Activated CD8-positive, alpha-beta T cell treated with anti-CD3 and anti-CD28 coated beads for 36 hours (primary cell): ENCODE measurements at places on chromosomes 7 and 10. TPM values are rescaled to one million over a fixed set of nuclear protein-coding genes. Genes with fewer than 3 reads are reported as not detected.

The ATOH7 gene
- not detected for total RNA-seq

The DNAJC9 gene
- 40.9 TPM for total RNA-seq

DNA sequence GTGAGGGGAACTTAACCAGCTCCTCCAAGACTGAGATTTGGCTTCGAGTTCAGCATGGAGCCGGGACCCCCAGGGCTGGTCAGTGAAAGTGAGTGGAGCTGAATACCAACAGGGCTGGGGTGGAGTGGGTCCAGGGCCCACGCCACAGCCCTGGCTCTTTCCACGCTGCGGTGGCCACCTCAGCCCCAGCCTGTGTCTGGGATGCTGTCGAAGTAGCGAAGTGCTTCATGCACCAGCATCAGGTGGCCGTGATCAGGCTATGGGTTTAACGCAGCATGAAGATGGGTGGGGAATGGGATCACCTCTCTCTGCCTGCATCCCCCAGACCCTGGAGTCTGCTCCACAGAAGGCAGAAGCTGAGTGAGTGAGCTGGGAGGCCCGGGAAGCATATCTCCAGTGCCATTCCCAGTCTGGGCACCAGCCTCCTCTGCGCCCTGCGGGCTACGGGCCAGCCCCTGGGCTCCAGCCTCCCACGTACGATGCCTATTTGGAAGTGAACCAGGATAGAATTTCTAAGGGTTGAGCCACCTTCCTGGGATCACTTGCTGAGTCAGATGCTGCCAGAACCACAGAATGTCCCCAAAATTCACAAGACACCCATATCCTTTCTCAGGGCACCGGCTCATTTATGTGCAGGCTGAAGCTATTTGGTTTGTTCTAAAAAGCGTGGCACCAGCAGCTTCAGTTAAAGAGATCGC lies 131.1 kb upstream of the CHST15 start:
- DNase-seq, result no peak

- no peak for DNase-seq
Observed at GRCh38 chr10:118264838-118265470, 77.2 kb downstream of the FAM204A start.

- DNase-seq, result no peak
Observed at GRCh38 chr7:93148727-93149126, 542 bp upstream of the SAMD9L start.

GRCh38 chr7:17722798-17723197 lies 217.5 kb downstream of the SNX13 start:
- DNase-seq, result no peak

DNA sequence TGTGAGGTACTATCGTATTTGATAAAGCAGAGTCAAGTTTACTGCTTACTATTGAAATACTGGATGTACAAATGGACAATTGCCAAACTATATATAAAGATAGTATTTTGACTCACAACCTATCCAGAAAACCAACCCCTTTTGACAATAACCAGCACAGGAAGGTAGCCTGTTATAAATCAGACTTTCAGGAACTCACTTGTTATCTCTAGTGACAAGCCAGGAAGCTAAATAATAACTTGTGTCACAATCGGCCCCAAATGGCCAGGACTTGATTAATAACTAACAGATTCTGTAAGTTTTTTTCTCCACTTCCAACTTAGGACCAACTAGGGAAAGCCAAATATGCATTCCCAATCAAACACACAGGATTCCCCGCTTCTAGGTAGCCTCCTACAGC lies 38.8 kb upstream of the SLC35G1 start:
- no peak for DNase-seq

DNA sequence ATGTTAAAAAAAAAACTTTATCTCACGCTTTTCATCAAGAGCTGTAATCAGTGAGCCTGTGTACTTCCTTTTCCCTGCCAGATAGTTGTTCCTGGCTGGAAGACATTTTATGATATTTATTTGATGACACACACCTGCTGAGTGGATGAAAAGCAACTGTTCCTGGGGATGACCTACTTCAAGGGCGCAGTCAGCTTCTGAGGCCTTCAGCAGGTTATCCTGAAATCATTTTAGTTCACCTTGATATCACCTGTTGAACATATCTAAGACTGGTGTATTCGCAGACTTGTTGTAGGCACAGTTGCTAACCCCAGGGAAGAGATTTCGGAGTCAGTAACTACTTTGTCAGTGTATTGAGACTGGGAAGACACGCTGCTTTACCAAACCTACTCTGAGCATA lies 234.5 kb upstream of the TCF7L2 start:
- DNase-seq, result no peak
